Activated T-helper 1 cell treated with anti-CD3 and anti-CD28 coated beads, Interleukin-12 subunit alpha, Interleukin-12 subunit beta, Interleukin-2, Interleukin-4 antibody, amounts not matched to agents 30 ng/mL and 10 ng/mL and 1 ng/mL, durations not matched to agents 14 hours and 24 hours and 36 hours (primary cell): ENCODE measurements at places on chromosomes 7 and 10. TPM values are rescaled to one million over a fixed set of nuclear protein-coding genes. Genes with fewer than 3 reads are reported as not detected.

DNA sequence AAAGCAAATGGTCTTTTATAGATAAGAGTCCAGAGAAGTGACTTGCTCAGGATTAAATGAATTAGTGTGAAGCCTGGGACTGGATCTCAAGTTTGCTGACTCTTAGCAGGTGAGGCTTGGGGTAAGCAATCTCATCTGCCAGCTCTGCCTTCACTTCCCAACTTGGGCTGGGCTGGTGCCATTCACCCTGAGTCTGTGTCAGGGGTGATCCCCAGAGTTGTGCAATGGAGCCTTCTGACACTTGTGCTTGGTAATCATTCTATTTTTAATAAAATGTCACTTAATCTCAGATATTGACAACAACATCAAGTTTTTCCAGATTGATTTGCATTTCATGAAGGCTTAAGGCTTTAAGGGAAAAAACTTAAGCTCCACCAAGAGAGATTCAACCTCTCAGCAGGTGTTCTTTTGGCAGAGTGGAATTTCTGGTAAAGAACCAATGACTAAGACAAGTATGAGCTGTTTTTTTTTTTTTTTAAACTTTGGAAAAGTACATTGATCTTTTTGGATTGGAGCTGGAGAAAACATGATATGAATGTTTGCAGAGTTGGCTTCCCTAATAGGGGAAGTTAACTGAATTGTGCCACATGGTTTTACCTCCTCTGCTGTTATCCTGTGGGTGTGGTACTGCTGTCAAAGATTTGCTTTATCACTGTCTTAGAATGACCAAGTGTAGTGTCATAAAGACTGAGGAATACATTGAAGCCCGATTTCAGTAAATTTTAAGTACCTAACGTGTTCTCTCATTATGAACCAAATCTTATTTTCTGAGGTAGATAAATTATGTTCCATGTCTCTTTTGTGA is 48.6 kb upstream of the GPR37 start:
- no peak for DNase-seq

Gene LRRN3
- total RNA-seq = 57.3 and 61.5 TPM in 2 replicates

Gene MBLAC1
- 4.1 and 5.5 TPM in 2 replicates for total RNA-seq

Gene FAM221A
- 9.4 and 9.9 TPM in 2 replicates for total RNA-seq

Gene TSC22D4
- 126 and 134 TPM in 2 replicates for total RNA-seq

DNA sequence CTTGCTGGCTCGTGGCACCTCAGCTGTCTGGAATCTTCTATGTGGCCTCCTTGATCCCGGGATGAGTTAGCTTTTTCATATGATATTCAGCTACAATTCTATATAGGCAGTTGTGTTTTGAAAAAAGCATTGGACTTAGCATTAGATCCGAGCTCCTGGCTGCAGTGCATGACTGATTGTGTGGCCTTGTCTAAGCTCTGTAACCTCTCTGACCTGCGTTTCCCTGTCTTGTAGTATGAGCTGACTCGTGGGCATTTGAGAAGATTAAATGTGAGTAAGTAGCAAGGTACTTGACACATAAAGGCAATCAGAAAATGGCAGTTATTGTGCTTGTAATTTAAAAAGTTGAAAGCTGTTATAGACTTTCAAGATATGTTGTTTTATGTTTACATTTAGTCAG is 85.9 kb downstream of the CCNY start:
- no peak for DNase-seq

DNA sequence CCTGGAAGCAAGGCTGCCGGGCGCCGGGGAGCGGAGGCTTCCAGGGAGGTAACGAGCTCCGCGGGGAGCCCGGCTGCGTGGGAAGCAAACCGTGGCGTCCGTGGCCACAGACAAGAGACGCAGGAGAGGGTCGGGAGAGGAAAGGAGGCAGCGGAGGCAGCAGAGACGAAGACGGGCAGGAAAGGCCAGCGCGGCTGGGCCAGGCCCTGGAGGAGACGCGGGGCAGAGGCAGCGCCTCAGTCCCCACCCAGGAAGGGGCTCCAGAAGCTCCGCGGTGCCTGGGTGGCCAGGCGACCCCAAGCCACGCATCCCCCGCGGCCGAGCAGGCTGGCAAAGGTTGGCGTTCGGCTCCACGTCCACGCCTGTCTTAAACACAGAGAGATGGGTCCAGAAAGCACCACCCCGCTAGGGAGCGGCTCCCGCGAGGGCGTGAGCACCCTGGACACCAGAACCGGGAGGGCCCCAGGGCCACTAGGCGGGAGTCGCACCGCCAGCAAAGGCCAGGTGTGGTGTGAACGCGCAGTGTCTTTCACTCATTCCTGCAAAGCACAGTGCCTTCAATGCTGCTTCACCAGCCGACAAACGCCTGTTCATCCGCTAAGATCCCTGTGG is 97.3 kb downstream of the PTPRN2 start:
- DNase-seq = no peak

- DNase-seq = no peak
Observed at GRCh38 chr10:69645296-69646184, 15.5 kb downstream of the FAM241B start.

DNA sequence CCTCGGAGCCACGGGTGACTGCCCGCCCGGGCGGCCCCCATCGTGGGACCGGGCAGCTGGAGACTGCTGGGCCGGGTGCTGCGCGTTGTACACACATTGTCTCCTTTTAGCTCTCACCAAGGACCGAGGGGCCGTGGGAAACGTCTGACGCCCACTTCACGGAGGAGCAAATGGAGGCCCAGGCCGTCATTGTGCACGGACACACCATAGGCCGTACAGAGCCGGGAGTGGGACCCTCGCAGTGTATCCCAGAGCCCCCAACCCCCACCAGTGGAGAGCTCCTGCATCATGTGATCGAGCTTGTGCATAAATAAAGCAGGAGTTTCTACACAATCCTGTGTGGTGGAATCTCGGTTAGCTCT is 722 bp downstream of the DENND10 start:
- no peak for DNase-seq

DNA sequence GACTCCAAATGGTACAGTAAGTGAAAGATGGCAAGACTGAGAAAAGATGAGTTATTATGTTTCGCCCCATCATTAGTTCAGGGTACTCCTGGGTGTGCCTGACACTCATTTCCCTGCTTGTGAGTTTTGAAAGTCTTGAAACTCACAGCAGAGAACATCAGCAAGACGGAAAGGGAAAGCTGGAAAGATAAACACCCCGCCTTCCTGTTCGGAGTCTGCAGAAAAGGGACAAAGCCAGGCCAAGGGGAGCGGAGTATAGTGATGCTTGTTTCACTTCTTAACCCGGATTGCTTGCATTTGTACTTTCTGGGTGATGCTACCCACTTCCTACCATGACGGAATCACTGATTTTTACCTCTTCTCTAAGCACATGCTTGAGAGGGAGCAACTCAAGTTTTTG is 294.5 kb downstream of the FRMD4A start:
- no peak for DNase-seq

DNA sequence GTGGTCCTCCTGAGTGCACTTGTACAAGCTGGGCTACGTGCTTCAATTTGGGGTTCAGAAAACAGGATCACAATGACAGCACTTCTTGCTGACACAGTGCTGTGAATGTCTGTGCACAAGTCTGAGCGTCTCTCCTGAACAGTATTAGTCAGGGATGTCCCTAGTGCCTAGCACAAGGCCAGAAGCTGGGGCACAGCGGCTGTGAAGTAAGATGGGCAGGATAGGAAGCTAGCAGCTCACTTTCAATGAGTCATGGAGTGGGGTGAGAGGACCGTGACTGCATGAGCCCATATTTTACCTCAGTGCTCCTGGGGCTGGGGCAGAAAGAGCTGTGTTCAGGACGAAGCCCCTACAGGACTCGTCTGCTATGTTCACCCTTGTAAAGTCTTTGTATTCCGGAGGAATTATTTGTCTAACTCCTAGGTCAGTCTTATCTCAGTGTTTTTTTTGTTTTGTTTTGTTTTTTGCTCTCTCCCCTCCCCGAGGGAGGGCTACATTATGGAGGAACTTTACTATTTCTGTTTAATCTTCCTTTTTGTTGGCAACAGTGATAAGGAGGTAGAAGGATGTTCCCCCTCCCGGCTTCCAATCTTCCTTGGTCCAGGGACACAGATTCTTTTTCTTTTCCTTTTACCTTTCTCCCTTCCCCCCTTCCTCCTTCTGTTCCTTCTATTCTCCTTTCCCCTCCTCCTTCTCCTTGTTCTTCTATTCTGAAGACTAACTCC is 2.8 kb upstream of the LRMDA start:
- no peak for DNase-seq

- peak; percentile 72 for DNase-seq
Observed at GRCh38 chr10:22714479-22715289, at the start of gene PIP4K2A. PIP4K2A (minus strand) TSS chr10:22714578; CDS start chr10:22714326, 252 bp downstream.

Gene SPDYE2
- total RNA-seq = not detected in 2 replicates

- DNase-seq = no peak
Observed at GRCh38 chr7:18890134-18890533, 227.3 kb downstream of the TWIST1 start.

GRCh38 chr7:80918399-80918798 is 452 bp downstream of the SEMA3C start:
- DNase-seq = no peak

- DNase-seq = no peak
Observed at GRCh38 chr7:50664937-50665336, 99.7 kb upstream of the DDC start.

- DNase-seq = peak; percentile 70
Observed at GRCh38 chr7:104943502-104944343, 70.3 kb upstream of the KMT2E start.

- no peak for DNase-seq
Observed at GRCh38 chr10:116926426-116926825, 77.1 kb downstream of the ENO4 start.

Gene UBN2
- 14.7 and 15.6 TPM in 2 replicates for total RNA-seq

DNA sequence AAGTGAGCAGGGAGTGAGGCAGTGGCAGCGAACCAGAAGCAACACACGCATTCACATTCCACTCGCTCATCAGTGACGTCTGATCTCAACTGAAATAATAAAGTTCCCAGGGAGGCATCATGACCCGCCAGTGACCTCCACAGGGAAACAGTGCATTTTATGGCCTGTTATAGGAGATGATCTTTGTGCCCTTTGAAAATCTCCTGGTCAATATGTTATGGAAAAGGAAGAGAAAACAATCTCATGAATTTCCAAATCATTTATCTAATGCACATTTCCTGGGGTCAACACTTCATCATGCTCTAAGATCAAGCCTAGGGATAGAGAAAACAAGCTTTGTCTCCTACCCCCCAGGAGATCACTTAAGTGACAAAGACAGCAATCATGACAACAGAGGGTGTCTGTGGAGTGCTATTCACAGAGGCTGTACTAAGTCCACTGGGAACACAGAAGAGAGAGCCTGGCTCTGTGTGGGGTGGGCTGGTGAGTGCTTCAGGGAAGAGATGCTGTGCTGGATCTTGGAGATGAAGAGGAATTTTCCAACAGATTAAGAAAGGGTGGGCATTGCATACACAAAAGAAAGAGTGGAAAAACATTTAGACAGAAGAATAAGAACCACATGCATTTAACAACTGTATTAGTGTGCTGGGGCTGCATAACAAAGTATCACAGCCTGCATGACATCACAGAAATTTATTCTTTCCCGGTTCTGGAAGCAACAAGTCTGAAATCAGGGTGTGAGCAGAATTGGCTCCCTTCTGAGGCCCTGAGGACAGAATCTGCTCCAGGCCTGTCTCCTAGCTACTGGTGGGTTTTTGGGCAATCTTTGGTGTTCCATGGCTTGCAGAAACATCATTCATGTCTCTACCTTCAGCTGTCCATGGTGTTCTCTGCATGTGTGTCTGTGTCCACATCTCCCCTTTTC is 613.9 kb upstream of the IGFBP3 start:
- no peak for DNase-seq

Gene SLC18A3
- total RNA-seq = not detected in 2 replicates

Gene NFKB2
- total RNA-seq = 307 and 322 TPM in 2 replicates

Gene FBXO24
- total RNA-seq = 0.27 and 0.41 TPM in 2 replicates

GRCh38 chr10:125087191-125087896 is 73.0 kb downstream of the CTBP2 start:
- no peak for DNase-seq

Gene ABCB4
- not detected in 2 replicates for total RNA-seq

- DNase-seq = no peak
Observed at GRCh38 chr10:77680811-77681210, 43.2 kb upstream of the KCNMA1 start.

- peak; percentile 31 for DNase-seq
Observed at GRCh38 chr7:149624006-149624405, 126.4 kb upstream of the ZNF746 start.

Gene DPCD
- 3.6 and 4.8 TPM in 2 replicates for total RNA-seq

DNA sequence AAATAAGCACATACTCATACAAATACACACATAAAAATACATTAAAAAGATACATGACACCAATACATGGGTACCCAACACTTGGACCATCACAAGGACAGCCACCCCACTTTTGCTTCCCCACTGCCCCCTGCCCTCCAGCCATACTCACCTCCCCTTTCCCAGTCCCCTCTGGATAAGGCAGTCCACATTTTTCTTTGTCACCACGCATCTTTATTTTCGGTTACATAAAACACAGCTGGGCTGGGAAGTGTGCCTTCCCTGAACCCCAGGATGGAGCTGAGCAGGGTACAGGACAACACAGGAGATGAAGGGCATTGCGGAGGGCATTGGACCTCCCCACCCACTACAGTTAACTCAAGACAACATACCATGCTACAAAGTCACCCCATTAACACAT is 1.1 kb upstream of the HOXA3 start:
- DNase-seq = no peak

Gene H2BK1
- total RNA-seq = not detected in 2 replicates

Gene CUZD1
- 3.0 TPM in 2 replicates for total RNA-seq

DNA sequence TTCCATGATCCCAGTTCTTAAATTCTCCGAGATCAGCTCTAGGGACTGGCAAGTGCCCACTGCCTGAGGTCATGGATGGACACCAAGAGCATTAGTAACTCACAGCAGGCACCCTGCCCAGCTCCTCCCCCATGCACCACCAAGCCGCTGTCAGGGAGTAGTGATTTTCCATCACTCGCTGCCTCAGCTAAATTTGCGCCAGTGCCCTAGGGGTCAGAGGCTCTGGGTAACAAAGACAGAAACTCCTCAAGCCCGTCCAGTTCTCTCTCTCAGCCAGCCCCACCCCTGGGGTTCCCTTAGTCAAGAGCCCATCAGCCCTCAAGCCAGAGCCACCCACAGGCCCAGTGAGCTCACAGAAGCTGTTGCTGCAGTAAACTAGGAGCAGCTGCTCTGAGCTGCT is 30.0 kb downstream of the PAX2 start:
- no peak for DNase-seq

GRCh38 chr10:68828833-68829232 is 1.5 kb downstream of the STOX1 start:
- DNase-seq = no peak

Gene MCMBP
- 122 and 133 TPM in 2 replicates for total RNA-seq

- DNase-seq = no peak
Observed at GRCh38 chr7:144854839-144855424, 19.1 kb upstream of the TPK1 start.

- DNase-seq = no peak
Observed at GRCh38 chr7:131210618-131211017, 117.1 kb upstream of the MKLN1 start.

Gene LFNG
- total RNA-seq = 34.8 and 34.9 TPM in 2 replicates

GRCh38 chr7:45583296-45583695 is 9.1 kb downstream of the ADCY1 start:
- DNase-seq = no peak

Gene ZNRF2
- total RNA-seq = 8.4 and 9.3 TPM in 2 replicates
